Activated CD4-positive, alpha-beta T cell treated with anti-CD3 and anti-CD28 coated beads, Interleukin-2, amount 50 U/mL, for 24 hours (primary cell): ENCODE measurements at places on chromosomes 13 and 19.

- no peak for DNase-seq
Measured at GRCh38 chr13:44564936-44565335, 11.2 kb downstream of the TSC22D1 start.

DNA sequence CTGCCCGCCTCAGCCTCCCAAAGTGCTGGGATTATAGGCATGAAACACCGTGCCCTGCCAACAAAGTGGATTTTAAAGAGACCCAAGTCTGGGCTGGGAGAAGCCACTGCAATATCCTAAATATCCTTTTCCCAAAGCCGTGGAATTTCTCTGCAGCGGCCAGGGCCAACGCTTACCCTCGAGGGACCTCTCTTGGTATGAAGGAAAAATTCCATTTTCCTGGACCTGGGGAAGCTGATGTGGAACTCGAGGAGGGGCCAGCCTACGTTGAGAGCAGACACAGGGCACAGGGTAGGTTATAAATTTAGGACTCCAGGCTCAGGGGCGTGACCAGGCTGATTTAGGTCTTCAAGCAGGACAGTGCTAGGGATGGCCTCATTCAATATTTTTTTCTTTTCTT is 17.7 kb upstream of the UPF1 start:
- DNase-seq, result no peak

- no peak for DNase-seq
Measured at GRCh38 chr19:42427313-42427712, at the start of gene LIPE. TSS of gene LIPE (minus strand) at chr19:42427388. CDS start at chr19:42427149, 239 bp downstream.

DNA sequence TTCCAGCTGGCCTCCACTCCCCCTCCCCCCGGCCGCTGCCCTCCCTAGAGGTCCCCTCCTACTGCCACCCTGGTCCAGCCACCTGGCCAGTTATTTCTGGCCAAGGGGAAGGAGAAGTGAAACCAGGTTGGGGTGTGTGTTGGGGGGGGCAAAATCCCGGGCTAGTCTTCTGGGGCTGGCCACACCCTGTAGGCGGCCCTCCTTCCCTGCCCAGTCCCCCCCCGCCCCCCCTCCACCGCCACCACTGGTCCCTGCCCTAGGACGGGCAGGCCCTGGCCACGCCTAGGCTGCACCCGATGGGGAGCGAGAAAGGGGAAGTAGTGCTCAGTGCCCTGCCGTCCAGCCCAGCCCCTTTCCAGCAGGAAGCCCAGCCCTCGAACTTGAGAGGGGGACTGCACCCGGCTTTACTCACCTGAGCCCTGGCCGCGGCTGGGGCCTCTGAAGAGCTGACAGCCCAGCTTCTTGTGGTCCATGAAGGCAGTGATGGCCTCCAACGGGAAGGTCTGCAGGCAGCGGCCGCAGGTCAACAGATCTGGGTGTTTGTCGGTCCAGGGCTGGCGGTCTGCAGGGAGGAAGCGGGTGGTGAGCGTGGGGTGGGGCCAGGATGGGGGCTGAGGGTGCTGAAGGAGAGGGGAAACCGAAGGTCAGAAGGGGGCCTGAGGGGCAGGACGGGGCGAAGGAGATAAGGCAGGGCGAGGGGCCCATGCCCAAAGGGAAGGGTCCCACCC is 813 bp downstream of the ZNF296 start:
- DNase-seq, result no peak

- no peak for DNase-seq
Measured at GRCh38 chr19:38557205-38557799, 60.5 kb downstream of the MAP4K1 start.
